IMR-90 (cell line): ENCODE measurements at places on chromosomes 3 and 15.

- no peak for DNase-seq
Measured at GRCh38 chr3:183824761-183825455, 469 bp downstream of the MAP6D1 start.

DNA sequence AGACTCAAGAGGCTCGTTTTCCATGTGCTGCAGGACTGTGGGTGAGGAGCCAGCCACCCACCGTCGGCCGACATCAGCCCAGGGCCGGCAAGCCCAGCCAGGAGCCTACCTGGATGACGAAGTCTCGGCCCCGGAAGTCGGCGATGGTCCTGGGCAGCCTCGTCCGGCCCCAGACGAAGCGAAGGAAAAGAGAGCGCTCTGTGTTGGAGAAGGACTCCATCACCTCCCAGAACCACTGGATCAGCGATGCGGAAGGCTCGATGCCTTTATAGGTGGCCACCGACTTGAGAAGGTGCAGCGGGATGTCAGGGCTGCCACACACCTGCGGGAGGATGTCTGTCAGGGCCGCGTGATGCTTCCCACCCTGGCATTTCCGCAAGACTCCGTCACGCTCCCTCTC, 13.8 kb upstream of the OCA2 start:
- no peak for DNase-seq

GRCh38 chr3:136343446-136343845, 93.3 kb downstream of the PCCB start:
- DNase-seq, result no peak

GRCh38 chr3:170524073-170524472, 61.8 kb downstream of the SLC7A14 start:
- DNase-seq, result peak; percentile 61

DNA sequence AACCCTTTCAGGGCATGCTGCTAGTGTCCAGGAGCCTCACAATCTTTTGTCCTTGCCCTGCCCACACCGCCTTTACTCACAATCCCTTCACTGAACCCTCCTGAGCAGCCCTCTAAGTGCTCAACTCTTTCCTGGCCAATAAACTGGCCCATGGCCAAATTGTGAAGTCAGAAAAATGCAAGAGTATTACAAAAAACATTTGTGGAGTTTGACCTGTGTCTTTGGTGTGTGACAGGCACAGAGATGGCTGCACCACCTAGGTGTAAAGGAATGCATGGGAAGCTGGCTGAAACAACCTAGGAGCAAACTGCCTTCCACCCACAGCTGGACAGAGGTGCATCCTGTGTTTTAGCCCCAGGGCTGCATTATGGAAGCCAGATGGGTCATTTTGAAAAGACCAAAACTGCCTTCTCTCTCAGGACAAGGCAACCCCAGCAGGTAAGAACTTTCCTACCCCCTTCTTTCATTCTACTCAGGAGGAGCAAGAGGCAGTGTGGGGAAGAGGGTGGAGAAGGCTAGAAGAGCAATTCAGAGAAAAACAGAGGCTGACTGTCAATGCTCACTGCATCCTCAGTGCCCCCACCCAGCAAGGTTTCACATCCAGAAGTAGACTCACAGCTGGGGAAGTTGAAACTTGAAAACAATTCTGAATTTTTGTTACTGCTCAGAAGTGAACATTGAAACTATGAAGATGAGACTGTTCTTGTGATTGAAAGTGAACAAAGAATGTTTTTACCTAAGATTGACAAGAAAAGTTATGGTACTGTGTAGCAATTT, 78.6 kb downstream of the TRIM42 start:
- DNase-seq, result no peak

GRCh38 chr15:72248514-72248913, 17.5 kb upstream of the PKM start:
- no peak for DNase-seq

DNA sequence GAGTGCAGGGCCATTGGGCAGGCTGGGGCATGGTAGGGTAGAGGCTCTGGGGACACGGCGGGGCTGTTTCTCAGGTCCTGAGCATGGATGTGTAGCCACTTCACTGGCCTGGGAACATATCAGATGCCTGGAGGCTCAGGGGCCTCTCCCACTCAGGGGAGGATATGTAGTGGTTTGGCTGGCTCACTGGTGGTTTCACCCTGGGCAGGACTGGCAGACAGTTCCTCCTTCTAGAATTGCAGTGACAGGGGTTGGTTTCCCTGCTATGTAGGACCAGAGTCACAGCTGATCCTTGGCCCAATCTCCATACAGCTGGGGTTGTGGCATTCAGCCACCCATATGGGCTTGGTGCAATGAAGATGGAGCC, 4.8 kb upstream of the ARHGAP31 start:
- no peak for DNase-seq

- peak; percentile 45 for DNase-seq
Measured at GRCh38 chr15:33234020-33234461, 39.5 kb upstream of the FMN1 start.

GRCh38 chr3:55143336-55143735, 215.5 kb upstream of the LRTM1 start:
- DNase-seq, result no peak
